ENCODE measurements at places on chromosomes 5 and 9.
A peak's percentile ranks its signal among the peaks of the same experiment; 100 is the strongest.

GRCh38 chr9:106622164-106622487 is 240.8 kb upstream of the ZNF462 start:
- DNase-seq, result peak; percentile 3

DNA sequence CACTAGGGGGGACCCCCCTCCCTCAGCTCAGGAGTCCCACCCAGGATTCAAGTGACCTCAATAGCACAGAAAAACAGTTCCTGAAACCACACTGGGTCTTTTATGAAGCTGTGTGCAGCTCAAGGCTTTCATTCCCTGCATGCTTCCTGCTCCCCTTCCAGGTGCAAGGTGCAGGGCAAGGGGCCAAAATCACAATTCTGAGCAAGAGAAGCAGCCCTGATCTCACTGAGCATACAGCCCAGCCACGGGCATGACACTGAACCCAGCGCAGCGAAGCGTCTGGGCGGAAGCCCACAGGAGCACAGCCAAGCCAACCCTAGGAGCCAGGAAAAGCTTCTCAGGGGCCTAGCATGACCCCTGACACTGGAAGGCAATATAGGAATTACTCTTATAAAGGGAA is 62.9 kb downstream of the IRX2 start:
- DNase-seq, result no peak

DNA sequence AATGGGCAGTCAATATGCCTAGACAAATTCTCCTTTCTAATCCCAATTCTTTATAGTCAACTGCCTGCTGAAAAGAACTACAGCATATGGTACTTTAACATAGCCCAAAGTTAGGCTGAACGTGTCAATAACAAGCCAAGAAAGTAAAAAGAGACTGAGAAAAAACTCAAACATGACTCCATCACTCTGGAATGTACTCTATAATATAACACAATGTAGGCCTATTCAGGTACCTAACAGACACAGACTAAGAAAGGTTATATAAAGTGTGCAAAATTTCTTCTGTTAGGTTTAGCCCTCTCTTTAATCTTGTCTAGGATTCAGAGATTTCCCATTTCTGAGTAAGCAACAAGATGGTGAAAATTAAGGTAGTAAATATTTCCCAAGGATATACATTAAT is 209.7 kb upstream of the PRR16 start:
- no peak for DNase-seq

DNA sequence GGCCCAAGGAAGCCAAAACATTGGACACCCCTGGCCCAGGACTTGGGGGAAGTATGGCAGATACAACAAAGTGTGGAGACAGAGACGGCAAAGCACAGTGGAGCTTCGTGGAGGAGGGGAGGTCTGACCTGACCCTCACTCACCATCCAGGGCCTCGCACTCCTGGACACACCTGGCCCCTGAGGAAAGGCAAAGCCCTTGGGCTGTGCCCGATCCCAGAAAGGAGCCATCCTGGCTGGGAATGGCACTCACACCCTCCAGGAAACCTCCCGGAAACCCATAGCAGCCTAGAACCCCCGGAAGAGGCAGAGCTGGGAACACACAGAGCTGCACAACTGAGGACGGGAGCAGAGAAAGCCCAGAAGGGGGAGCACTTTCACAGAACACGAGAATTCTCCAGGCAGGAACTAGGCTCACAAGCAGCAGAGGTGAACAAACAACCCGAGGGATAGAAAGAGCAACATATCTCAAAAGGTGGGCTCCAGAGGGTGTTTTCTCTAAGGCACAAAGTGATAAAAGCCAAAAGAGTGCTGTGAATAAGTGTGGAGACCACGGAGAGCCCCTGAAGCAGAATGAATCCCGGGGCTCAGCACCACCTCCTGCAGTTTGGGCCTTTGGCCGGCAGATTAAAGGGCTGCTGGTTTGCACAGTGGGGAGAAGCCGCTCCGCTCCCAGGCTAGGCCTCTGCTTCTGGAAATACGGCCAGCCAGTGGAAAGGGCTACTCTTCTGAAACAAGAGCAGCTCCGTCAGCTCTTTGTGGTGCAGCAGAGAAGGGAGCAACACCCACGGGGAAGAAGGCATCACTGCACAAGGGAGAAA is 108.2 kb downstream of the UBE2R2 start:
- peak; percentile 49 for DNase-seq

GRCh38 chr9:130276955-130277354 is 11.4 kb downstream of the HMCN2 start:
- DNase-seq, result no peak

DNA sequence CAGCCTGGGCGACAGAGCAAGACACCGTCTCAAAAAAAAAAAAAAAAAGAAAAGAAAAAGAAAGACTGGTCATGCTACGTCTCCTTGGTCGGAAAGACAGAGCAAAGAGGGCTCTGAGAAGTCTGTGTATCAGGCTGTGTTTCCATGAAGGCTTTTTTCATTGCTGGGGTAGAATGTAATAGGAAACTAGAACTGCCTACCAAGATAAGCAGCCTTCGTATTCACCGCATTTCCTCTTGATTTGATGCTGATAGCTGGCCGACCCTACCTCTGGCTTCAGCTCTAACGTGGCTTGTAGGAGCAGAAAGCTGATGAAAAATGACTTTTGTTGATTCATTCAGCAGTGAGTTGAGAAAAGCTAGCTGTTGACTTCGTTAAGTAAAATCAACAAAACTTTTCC is 17.4 kb downstream of the SLC1A3 start:
- no peak for DNase-seq

DNA sequence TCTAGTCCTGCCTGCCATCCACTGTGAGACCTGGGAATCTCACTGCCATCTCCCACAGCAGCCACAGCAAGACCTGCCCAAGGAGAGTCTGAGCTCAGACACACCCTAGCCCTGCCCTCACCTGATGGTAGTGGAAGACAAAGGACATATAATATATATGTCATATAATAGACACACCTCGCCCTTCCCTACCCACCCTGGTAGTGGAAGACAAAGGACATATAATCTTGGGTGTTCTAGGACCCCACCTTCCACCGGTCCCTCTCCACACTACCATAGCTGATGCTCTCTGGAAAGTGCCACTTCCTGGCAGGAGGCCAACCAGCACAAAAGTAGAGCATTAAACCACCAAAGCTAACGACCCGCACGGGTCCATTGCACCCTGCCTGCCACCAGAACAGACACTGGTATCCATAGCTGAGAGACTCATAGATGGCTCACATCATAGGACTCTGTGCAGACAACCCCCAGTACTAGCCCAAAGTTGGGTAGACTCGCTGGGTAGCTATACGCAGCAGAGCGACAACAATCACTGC is 545.6 kb downstream of the CAAP1 start:
- DNase-seq, result no peak

DNA sequence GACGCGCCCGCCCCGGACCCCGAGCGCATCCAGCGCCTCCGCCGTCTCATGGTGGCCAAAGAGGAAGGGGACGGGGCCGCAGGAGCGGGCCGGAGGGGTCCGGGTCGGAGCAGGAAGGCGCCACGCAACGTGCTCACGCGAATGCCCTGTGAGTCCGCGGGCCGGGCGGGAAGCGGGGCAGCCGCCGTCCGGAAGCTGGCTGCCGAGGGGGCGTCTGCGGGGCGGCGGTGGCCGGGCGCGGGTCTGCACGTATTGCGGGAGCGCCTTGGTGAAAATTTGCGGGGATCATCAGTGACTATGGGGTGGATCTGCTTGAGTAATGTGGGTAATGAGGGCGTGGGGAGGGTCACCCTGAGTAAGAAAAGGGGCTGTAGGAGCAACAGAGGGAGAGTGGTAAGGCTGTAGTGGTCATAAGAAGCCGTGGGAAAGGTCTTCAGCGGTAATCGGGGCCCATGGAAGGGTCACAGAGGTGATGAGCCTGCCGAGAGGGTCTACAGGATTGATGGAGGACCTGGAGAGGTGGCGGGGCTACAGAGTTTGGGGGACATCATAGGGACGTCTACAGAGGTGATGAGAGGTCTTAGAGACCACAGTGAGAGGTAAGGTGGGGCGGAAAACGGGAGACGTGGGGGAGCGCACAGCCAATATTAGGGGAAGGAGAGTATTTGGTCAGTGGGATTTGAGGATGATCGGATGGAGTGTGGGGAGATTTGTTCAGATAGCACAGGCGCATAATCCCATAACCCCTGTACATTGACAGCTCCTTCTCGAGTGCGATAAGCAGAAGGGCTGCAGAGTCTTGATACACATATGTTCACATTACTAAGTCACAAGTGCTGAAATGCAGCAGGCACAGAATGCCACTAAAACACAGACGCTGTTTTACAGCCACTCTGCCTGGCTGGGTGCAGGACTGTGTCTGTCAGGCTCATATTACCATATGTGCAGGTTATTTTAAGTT is 819 bp downstream of the LSM11 start:
- DNase-seq, result peak; percentile 53

DNA sequence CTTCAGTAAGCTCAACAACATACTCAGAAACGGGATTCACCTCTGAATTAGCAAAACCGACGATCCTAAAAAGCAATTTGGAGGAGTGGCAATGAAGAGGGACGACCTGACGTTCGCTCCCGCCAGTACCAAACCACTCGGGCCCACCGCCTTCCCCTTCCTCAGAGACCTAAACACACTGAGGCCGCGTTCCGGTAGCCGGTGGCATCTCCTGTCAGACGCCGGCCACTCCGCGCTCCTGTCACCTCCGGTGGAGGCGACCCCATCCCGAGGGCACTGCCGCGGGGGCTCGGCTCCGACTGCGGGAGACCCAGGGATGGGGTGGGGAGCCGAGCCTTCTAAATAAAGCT is 617 bp downstream of the PPP6C start:
- DNase-seq, result peak; percentile 18

GRCh38 chr9:69971643-69972449 is 71.8 kb upstream of the MAMDC2 start:
- DNase-seq, result peak; percentile 83

DNA sequence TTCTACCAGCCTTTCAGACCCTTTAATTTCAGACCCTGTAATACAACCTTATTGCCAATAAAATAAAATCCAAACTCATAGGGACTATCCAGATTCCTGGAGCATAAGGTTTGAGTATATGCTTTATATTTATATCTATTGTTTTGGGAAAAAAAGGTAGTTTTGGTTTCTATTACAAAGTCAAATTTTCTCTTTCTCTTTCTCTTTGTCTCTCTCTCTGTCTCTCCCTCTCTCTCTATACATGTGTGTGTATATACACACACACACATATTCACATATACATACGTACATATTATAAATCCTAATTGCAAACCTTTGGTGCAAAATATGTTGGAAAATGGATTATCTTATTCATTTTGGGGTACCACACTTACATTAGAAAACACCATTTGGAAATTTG is 39.0 kb downstream of the TMEM232 start:
- DNase-seq, result no peak

- no peak for DNase-seq
Measured at GRCh38 chr9:121968056-121968455, 125.1 kb downstream of the TTLL11 start.

- no peak for DNase-seq
Measured at GRCh38 chr9:133734590-133735414, 3.4 kb downstream of the SARDH start.

- DNase-seq, result no peak
Measured at GRCh38 chr5:116626272-116626723, 51.7 kb upstream of the SEMA6A start.

- no peak for DNase-seq
Measured at GRCh38 chr9:120396931-120397330, 183.0 kb downstream of the CDK5RAP2 start.

- peak; percentile 90 for DNase-seq
Measured at GRCh38 chr9:130689937-130690700, 3.5 kb upstream of the EXOSC2 start.

All from SK-N-DZ (cell line).